ENCODE measurements at places on chromosomes 7 and 10.

- no peak for DNase-seq
Observed at GRCh38 chr7:146772601-146773000, 656.0 kb downstream of the CNTNAP2 start.

DNA sequence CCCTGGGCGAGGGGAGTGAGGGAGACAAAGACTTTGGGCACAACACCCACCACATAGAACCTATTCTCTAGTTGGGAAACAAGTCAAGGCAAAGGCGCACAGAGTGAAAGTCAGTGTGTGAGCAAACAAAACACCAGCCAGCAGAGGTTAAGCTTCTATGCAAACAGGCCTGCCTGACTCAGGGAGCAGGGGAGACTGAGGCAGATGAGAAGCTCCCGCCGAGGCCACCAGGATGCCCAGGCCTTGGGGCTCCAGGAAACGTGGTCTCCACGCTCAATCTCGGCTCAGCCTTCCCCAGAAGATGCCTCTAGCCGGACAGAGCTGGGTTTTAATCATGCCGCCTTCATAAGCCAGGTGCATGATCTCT is 74.1 kb upstream of the KCNMA1 start:
- no peak for DNase-seq

GRCh38 chr10:34206078-34206934 is 608.8 kb downstream of the PARD3 start:
- DNase-seq, result no peak

DNA sequence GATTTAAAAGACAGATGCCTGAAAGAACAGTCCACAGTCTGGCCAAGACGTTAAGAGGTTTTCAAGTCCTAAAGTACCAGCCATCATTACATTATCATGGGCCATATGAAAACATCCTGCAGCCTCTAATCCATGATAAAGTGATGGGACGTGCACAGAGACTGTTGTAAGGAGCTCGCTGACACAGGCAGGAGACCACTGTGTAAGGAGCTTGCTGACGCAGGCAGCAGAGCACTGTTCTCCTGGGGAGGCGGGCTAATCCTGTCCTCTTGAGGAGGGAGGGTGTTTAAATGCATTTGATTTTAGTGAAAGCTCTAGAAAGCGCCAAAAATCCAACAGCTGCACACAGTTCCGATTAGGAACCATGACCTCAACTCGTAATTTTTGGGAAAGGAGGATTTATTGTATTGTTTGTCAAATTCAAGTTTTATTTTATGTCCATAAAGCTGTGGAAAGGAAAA is 16.9 kb downstream of the SVIL start:
- DNase-seq, result no peak

DNA sequence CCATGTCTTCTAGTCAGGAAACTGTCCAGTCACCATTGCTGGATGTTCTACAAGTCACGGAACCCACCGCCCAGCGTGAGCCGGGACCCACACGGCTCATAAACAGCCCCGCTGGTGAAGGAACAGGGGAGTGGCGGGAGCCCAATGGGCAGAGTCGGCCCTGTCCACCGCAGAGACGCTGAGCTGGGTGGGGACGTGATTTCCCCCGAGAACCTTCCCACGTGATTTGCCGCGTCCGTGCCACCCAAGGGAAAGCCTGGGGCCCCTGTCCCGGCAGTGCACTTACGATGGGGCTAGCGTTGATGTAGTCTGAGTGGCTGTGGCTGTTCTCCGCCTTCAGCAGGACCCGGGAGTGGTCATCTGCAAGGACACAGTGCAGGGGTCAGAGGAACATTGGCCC is 266.9 kb downstream of the DNAJB6 start:
- no peak for DNase-seq
